Posterior vena cava (tissue), 2 donors: ENCODE measurements at places on chromosomes 5 and 9. TPM values are rescaled to one million over a fixed set of nuclear protein-coding genes. Genes with fewer than 3 reads are reported as not detected.

The FREM1 gene
- total RNA-seq = 6.8 TPM

The PDE6A gene
- not detected for total RNA-seq

The NEUROG1 gene
- total RNA-seq = not detected

The RABL6 gene
- total RNA-seq = 47.9 TPM

The KCTD16 gene
- 0.24 TPM for total RNA-seq

The SNCAIP gene
- 3.8 TPM for total RNA-seq

The PCDHGA2 gene
- 7.4 TPM for total RNA-seq

The SYK gene
- total RNA-seq = 13.2 TPM

The ESM1 gene
- total RNA-seq = not detected

The PALM2AKAP2 gene
- 65.6 TPM for total RNA-seq

The TMEM8B gene
- total RNA-seq = 16.1 TPM

The STKLD1 gene
- 0.57 TPM for total RNA-seq

The SH3TC2 gene
- total RNA-seq = 0.93 TPM

The HRH2 gene
- 8.2 TPM for total RNA-seq

The ANKRD55 gene
- 0.79 TPM for total RNA-seq

DNA sequence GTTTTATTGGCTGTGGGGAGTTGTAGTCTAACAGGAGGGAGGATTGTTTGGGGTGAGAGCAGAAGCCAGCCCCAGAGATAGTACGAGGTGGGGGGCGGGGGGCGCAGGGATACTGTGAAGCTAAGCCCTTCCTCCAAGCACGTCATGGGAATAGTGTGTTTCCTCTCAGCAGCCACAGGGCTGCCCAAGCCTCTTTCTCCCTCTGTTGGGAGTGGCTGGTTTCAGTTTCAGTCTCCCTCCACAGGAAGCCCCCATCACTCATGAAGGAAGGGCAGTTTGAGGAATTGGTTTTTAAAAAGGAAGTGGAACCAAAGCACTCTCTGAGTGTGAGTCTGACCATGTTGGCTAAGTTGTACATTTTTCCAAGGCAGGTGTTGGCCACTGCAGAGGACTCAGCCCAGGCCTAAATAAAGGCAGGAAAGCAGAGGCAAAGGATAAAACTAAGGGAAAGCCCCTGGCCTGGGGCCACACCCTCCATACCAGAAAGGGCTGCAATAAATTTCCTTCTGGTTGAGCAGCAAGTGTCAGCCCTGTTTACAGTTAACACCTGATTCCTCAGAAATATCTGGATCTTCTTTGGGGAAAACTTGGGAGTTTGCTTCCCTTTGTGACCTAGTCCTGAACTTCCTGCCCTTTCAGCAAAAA, 3.2 kb downstream of the RAB24 start:
- peak; percentile 87 for DNase-seq

DNA sequence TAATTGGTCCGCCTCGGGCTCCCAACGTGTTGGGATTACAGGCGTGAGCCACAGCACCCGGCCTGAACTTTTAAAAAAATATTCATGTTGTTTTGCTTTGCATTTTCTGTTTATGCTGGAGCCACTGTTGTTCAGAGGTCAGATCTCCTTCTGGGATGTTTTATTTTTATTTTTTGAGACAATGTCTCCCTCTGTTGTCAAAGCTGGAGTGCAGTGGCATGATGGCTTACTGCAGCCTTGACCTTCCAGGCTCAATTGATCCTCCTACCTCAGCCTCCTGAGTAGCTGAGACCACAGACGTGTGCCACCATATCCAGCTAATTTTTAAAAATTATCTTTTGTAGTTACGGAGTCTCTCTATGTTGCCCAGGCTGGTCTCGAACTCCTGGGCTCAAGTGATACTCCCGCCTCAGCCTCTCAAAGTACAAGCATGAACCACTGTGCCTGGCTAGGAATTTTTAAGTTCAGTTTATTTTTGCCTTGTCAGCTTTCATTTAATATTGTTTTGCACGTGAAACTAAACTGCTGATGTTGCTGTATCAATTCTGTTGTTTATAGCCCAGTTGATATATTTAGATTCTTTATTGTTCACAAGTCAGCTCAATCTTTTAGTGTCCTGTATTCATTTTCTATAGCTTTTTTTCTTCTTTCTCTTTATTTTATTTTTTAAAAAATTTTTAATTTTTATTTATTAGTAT, 13.7 kb downstream of the TMEFF1 start:
- DNase-seq = no peak

DNA sequence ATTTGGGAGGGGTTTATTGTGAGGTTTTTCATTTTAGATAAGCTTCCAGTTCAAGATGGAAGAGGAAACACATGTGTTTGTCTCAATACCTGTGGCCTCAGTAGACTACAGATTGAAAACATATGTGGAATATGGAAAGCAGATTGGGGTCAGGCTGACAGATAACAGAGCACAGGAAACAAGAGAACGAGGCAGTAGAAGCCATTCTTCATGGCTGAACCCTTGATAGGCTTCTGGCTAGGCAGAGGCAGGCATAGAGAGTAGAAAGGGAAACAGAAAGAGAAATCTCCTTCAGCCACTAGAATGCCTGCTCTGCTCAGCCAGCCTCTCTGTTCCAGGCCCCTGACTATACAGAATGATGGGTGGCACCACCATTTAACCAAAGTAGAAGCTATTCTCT, 152.5 kb downstream of the MUSK start:
- no peak for DNase-seq

- DNase-seq = no peak
These were observed 100.3 kb downstream of the PCSK1 start for GRCh38 chr5:96332535-96333366.

- DNase-seq = no peak
These were observed 73.9 kb downstream of the GPBP1 start for GRCh38 chr5:57247765-57248164.

DNA sequence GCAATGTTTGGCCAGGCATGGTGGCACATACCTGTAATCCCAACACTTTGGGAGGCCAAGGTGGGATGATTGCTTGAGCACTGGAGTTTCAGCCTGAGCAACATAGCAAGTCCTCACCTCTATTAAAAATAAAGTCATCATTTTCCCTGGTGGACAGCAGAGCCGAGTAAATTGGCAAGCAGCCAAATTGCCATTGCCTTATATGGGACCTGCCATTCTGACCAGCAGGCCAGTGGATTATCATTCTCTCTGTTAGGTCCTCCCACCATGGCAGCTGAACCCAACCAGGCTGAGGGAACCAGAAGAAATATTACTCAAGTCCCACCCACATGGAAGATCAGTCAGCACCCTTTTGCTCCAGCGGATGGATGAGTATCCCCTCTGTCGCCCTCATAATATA, 1829.9 kb downstream of the EFNA5 start:
- DNase-seq = no peak

DNA sequence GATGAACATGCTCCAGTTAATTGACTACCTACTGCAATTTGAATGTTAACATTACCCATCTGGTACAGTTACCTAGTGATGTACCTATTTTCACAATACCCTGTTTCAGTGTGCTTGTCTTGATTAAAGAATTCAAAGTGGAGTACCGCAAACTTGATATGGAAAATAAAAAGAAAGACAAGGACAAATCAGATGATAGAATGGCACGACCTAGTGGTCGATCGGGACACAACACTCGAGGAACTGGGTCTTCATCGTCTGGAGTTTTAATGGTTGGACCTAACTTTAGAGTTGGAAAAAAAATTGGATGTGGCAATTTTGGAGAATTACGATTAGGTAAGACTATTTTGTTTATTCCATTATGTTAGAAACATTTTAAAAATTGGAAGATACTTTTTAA, 33.5 kb downstream of the CSNK1G3 start:
- no peak for DNase-seq

DNA sequence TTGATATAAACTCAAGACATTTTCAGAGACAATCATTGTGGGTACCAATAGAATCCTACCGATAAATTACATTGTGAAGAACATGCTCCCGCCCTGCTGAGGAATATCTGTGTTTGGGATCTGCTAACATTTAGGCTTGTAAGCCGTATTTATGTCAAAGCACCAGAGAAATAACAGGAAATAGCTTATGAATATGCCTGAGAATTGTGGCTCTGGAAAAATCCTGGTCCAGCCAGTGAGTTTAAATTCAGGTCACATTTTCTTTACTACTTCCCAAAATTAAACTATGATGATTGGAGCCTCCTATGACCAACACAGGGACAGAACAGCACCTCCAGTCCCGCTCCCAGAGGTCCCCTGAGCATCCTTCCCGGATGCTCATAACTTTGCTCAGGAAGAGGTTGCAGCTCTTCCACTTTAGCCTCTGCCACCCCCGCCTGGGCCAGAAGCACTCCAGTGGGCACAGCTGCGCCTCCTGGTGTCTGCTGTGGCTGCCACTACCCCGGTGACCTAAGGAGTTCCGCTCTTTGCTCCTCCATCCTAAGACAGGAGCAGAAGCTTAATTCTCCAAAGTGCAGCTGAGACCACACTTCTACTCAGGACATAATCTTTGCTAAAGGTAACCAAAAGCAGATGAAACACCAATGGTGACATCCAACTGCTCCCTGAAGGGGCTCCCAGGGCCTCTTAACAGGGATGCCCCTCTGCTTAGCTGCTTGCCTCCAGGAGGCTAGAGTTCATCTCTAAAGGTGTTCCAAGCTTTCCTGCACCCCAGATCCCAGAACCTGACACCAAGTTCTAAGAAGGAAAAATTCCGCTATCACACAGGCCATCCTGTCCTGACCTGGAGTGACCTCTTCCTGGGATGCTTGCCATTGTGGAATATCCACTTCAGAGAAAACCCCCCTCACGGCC, 58.8 kb downstream of the SLC1A1 start:
- no peak for DNase-seq

GRCh38 chr5:38600329-38601045, 44.0 kb upstream of the LIFR start:
- DNase-seq = no peak

GRCh38 chr5:58998544-58998943, 415.7 kb downstream of the RAB3C start:
- DNase-seq = no peak

DNA sequence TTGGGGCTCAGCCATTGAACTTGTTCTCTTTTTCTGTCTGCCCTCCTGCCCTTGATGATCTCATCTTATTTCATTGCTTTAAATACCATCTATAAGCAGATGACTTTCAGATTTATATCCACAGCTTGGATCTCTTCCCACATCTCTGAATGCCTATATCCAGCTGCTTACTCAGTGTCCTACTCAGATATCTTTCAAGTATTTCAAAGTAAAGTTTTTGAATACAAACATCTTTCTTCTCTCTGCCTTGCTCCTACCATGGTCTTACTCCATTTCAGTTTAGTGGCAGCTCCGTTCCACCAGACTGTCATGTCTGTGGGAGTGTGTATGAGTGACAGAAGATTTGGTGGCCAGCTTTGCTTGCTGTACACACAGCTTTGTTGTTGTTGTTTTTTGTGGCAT, 59.7 kb downstream of the ERBIN start:
- DNase-seq = no peak

- no peak for DNase-seq
These were observed 292.2 kb downstream of the IRX2 start for GRCh38 chr5:2459251-2459650.

- no peak for DNase-seq
These were observed 39.4 kb upstream of the STARD4 start for GRCh38 chr5:111551569-111552275.

- DNase-seq = no peak
These were observed 86.7 kb upstream of the TAS2R1 start for GRCh38 chr5:9716838-9717281.

DNA sequence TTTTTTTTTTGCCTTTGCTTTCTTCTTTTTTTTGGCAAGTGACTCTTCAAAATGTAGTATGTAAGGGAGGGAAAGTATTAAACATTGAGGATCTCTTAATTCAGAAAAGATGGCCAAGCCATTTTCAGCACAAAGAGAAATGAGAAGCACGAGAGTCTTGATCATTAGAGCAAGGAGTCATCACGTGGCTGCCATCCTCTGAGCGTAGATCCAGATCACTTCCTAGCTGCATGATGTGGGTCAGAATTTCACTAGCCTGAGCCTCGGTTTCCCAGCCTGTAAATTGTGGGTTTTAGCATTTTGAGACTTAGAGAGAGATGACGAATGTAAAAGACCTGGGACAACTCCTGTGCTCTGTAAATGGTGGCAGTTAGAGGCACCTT, 312.9 kb downstream of the ARHGEF28 start:
- DNase-seq = no peak

DNA sequence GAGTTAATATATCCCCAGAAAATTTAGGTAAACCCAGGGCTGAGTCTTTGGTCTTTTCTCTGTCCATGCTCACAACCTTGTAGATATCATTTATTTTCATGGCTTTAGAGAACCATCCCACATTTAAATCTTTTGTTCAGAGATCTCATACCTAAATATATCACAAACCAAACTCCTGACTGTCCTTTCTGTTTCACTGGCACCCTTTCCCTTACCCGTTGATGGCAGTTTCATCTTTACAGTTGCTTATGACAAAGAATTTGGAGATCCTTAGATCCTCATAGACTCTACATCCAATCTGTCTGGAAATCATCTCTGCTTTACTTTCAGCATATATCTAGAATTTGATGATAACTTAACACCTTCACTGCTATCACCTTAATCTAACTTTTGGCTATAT, 19.2 kb downstream of the RNF180 start:
- DNase-seq = no peak

DNA sequence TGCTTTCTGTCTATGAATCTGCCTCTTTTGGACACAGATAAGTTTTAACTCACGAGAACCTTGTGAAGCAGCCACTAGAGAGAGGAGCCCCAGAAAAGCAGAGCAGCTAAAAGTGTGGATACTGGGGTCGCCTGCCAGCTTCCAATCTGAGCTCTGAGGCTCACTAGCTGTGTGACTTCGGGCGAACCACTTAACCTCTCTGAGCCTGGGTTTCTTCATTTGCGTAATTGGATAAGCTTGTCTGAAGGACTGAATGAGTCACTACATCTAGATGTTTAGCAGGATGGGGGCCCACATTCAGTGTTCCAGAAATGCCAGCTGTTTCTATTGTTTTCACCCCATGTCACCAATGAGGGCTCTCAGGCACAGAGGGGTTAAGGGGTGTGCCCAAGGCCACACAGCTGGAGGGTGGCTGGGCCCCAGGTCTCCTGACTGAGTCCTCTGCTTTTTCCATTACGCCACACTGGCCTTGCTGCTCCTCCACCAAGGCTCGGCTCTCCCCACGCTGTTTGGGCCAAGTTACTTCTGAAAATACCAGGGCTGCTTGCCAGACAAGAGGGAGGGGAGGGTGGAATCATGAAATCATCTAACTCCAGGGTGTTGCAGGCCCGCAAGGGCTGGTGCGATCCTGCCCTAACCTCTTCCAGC, 36.2 kb downstream of the SH3PXD2B start:
- peak; percentile 97 for DNase-seq

- DNase-seq = no peak
These were observed 421.9 kb upstream of the KCNN2 start for GRCh38 chr5:113939988-113940387.

DNA sequence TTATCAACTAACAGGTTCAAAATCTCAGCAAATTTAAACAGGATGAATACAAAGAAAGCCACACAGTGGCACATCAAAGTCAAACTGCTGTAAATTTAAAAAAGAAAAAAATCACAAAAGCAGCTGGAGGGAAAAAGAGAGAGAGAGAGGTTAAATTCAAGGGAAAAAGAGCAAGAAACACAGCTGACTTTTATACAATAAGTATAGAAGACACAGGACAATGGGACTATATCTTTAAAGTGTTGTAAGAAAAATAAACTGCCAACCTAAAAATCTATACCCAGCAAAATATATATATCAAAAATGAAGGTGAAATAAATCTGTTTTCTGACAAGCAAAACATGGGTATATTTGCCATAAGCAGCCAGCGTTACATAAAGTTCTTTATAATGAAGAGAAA, 261.5 kb downstream of the TLE1 start:
- DNase-seq = no peak
